ENCODE measurements at places on chromosomes 12 and 14.

DNA sequence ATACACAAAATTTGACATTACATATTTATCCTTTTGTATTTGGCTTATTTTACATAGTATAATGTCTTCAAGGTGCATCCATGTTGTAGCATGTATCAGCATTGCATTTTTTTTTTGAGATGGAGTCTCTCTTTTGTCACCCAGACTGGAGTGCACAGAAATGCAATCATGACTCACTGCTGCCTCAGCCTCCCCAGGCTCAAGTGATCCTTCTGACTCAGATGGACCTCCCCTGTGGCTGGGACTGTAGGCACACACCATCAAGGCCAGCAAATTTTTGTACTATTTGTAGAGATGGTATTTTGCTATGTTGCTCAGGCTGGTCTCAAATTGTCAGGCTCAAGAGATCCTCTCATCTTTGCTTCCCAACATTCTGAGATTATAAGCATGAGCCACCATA, 214.4 kb upstream of the ALG10B start:
- no peak for DNase-seq

DNA sequence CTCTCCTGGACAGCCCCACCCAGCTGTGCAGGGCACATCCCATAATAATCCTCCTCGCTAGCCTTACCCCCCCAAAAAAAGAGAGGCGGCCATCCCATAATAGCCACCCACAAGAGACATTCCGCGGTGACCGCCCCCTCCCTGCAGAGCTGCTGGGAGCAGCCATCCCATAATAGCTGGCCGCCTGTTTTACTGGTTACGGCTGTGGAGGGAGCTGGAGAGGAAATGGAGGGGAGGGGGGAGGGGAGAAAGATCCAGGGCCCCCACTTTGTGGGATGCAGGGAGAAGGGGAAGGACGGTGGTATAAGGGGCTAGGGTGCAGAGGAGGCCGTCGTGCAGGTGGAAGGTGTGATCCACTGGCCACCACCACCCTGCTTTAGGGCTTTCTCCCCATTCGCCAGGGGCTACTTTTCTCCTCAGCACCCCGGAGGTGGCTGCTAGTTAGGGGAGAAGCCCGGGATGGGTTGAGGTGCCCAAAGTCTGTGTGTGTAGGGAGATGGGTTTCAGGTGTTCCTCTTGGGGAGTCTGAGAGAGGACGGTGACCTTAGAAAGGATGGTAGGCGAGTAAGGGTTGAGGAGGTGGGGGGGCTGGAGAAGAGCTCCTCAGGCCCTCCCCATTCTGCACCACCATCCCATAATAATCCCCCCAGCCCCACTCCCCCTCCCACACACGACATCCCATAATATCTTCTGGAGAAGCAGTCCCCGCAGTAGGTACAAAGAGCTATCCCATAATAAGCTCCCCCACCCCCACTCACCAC, 6.0 kb upstream of the CHD4 start:
- DNase-seq = peak; percentile 87

- no peak for DNase-seq
These were observed 1293.6 kb downstream of the AACS start for GRCh38 chr12:126358806-126359205.

DNA sequence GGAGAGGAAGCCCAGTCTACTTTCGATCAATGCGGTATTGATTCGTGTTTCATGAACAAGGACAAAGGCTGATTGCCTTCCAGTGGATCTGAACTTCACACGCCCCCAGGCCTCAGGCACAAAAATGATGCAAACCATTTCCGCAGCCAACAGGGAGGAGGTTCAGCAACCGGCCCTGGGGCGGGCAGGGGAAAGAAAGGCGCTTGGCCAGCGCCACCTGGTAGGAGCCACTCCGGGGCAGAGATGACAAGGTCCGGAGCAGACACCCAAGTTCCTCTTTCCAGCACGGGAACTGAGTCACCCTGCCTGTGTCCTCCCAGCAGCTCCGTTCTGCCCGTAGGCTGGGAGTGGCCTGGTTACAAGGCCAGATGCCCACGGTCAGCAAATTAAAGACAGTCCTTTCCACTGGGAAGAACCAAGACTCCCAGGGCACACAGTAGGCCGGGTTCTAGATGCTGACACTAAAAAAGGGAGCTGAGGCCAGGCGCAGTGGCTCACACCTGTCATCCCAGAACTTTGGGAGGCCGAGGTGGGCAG, 136.3 kb downstream of the SCARB1 start:
- DNase-seq = no peak

GRCh38 chr14:77213679-77214016, 32.0 kb downstream of the TMEM63C start:
- DNase-seq = no peak

DNA sequence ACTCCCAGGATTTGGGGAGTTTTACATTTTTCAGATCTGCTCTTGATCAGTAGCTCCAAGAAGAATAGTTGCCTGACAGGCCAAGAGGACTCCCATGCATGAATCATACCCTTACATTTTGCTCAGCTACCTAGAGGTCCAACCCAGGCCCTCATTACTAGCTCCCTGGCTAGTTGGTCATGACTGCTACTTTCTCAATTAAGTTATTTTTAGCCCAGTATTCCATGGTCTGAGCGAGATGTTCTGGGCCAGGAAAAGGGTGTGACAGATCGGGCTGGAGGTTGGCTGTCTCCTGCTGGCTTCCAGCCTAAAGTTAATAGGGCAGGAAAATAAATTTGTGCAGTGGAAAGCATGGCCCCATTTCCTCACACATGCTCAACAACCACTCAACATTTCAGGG, 379.2 kb downstream of the GRIN2B start:
- no peak for DNase-seq

- DNase-seq = no peak
These were observed 4.5 kb upstream of the EEA1 start for GRCh38 chr12:92933606-92934005.

DNA sequence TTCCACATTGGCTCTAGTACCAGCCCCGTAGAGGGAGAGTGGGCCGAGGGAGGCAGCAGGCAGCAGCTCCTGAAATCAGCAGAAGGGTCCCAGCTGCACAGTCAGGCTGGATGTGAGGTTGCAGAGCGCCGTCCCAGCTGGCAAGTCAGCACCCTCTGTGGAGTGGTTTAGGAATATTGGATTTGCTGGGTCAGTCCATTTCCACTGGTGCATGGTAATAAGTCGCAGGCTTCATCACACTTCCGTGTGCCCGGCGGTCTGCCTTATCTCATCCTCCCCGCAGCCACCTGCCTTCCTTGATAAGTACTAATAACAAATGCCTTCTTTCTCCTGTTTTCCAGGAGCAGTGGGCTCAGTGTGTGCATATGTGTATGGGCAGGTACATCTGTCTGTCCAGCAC, 112.9 kb downstream of the TSPAN9 start:
- no peak for DNase-seq
